ENCODE measurements at places on chromosomes 7 and 10. TPM values are rescaled to one million over a fixed set of nuclear protein-coding genes. Genes with fewer than 3 reads are reported as not detected.

DNA sequence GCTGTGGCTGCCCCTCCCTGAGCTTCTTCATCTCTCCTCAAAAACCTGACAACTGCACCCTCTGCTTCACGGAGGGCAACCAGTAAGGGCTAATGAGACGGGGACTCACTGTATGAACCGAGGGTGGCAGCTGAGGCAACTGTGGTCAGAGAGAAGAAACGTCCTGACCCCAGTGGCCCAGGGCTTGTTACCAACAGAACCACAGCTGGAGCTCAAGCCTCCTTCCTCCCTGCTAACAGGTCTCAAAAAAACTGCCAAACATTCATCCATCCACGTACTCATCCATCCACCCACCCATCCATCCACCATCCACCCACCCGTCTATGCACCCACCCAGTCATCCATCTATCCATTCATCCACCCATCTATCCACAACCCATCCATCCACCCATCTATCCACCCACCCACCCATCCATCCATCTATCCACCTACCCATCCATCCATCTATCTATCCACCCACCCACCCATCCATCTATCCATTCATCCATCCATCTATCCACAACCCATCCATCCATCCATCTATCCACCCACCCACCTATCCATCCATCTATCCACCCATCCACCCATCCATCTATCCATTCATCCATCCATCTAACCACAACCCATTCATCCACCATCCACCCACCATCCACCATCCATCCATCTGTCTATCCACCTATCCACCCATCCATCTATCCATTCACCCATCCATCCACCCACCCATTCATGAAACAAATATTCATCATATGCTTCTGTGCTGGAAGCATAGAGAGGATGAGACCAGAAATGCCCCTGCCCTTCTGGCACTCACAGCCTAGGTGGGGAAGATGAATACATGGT, 111.7 kb downstream of the PDGFA start:
- H3K27ac ChIP-seq, result no peak overlapping the region
- H3K27me3 ChIP-seq, result no peaks in the 10 kb centered on the region

GRCh38 chr10:133358925-133359310, 1.1 kb upstream of the FUOM start:
- no peak overlapping the region for H3K27ac ChIP-seq
- no peaks in the 10 kb centered on the region for H3K27me3 ChIP-seq
- no peak for DNase-seq
- no peak overlapping the region for H3K4me3 ChIP-seq
- H3K4me1 ChIP-seq, result peaks cover 7% of the 10 kb centered on the region

- H3K4me1 ChIP-seq, result no peaks in the 10 kb centered on the region
- H3K36me3 ChIP-seq, result no peaks in the 10 kb centered on the region
- no peaks in the 10 kb centered on the region for H3K27me3 ChIP-seq
- H3K4me3 ChIP-seq, result no peak overlapping the region
These were observed 27.0 kb upstream of the TBX20 start for GRCh38 chr7:35280902-35281301.

MAD1L1 gene
- 21.8 TPM for total RNA-seq

FAM25A gene
- total RNA-seq, result not detected

DNA sequence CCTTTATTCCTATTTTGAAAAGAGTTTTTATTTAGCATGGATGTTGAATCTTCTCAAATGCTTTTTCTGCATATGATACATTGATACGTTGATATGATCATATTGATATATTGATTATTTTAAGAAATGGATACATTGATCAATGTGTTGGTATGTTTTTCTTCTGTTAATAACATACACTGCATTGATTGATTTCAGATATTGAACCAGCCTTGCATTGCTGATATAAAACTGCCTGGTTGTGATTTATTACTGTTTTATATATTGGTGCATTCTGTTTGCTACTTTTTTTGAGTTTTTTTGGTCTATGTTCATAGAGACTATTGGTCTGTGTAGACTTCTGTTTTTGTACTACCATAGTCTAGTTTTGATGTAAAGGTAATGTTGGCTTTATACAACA, 26.8 kb upstream of the RABGEF1 start:
- H3K27ac ChIP-seq, result no peak overlapping the region
- H3K27me3 ChIP-seq, result no peaks in the 10 kb centered on the region
- no peaks in the 10 kb centered on the region for H3K4me1 ChIP-seq
- H3K4me3 ChIP-seq, result no peak overlapping the region
- no peaks in the 10 kb centered on the region for H3K36me3 ChIP-seq

- H3K4me1 ChIP-seq, result no peaks in the 10 kb centered on the region
- no peak overlapping the region for H3K4me3 ChIP-seq
- no peaks in the 10 kb centered on the region for H3K27me3 ChIP-seq
- no peaks in the 10 kb centered on the region for H3K36me3 ChIP-seq
- DNase-seq, result no peak
These were observed 126.7 kb downstream of the INHBA start for GRCh38 chr7:41576166-41576565.

All from ovary (tissue), 10 donors.